Hepatocyte (in vitro differentiated cells): ENCODE measurements at places on chromosomes 13 and 19. TPM values are rescaled to one million over a fixed set of nuclear protein-coding genes. Genes with fewer than 3 reads are reported as not detected.

Gene FCAR
- 0.41 TPM in 1 of 2 replicates, not detected in the other for polyA plus RNA-seq

Gene ERFL
- polyA plus RNA-seq, result not detected in 2 replicates

- no peak for DNase-seq
Measured at GRCh38 chr19:1274852-1275259, 474 bp upstream of the FAM174C start.

- no peak for DNase-seq
Measured at GRCh38 chr13:94312511-94313216, 166.8 kb downstream of the DCT start.

DNA sequence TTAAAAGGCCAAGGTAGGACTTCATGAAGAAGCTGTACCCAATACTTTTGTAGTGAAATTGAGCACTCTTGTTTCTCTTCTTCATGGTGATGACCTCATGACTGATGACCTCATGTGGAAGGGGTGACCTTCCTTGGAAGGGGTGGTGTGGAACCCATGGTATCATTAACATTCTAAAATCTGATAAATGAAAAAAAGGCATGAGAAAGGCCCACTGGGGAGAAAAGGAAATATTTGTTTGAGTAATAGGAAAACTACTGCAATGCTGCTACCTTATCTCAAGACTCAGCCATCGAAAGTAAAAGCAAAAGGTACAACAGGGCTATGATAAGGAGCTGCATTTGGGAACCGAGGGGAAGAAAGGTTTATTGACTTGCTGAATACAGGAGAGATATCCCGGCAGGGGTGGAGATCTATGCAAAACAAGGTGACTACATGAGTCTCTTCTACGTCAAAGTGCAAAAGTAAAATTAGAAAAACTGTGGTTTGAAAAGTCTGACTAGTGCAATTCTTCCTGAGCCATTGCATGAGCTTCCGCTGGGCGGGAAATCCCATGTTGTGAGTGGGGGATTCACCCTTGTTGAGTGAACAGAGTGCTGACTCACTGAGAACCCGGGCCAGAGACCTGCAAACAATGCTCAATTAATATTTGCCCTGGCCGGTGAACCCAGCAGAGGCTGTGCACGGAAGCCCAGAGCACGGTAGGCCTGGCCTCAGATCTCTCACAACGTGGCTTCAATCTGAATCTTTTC, 138.9 kb upstream of the RFC3 start:
- peak; percentile 79 for DNase-seq
